HTR-8/SVneo (cell line): ENCODE measurements at places on chromosomes 16 and 17.

GRCh38 chr16:23496821-23497542 lies 13.3 kb downstream of the GGA2 start:
- no peak for DNase-seq

DNA sequence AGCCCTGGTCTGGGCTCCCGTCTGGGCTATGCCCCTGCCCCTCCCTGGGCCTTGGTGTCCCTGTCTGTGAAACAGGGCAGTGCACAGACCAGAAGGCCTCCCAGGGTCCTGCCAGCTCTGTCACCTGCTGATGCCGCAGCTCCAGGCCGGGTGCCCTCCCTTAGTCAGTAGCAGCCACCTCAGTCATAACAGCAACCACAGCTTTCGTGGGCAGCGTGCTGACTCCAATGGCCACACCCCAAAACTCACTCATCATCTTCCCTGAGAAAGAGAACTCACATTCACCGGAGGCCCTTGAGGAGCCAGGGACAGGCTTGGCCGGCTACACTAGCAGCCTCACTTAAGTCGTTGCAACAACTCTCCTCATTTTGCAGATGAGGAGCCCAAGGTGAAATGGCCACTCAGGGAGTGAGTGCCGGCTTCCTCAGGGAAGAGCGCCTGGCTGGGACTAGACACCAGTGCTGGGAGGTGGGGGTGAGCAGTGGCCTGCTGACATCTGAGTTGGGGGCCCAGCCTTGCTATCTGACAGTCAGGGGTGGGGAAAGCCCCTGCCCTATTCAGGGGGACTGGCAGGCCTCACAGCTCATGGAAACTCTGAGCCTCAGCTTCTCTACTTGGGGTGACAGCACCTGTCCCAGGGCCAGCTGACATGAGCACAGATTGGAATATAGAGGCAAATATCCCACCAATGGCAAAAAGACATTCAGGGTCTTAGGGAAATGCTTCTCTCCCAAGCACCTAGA lies 22.6 kb downstream of the SLC5A10 start:
- no peak for DNase-seq

- no peak for DNase-seq
These were observed 38.3 kb upstream of the HSBP1 start for GRCh38 chr16:83769397-83770008.

GRCh38 chr16:52265446-52265861 lies 281.5 kb downstream of the TOX3 start:
- no peak for DNase-seq

- no peak for DNase-seq
These were observed 102.4 kb downstream of the CCT6B start for GRCh38 chr17:34858591-34859565.

DNA sequence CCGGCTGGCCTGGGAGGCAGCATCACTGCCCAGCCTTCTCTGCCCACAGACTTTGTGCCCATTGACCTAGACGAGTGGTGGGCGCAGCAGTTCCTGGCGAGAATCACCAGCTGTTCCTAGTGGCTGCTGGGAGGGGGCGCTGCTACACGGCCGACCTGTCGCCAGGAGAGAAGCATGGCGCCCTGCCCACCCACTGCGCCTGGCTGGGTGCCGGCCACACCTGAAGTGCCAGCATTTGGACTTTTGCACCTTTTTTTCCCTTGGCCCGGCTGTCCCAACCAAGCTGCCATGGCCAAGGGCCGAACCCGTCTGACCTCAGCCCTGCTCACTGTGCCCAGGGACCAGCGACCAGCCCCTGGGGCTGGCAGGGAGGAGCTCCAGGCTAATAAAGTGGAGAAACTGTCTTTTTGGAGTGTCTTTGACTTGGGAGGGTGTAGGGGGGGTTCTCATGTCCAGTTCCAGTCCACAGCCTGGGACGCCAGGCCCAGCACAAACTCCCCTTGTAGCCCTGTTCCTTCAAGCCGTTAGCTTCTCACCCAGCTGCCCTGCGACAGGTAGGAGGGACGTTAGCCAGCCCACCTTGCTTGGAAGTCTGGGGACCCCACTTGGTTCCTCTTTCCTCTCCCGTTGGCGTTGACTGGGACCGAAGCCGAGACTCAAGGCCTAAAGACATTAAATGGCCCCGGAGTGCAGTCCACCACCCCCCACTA lies 939 bp upstream of the WDR90 start:
- no peak for DNase-seq
